Naive thymus-derived CD4-positive, alpha-beta T cell (primary cell): ENCODE measurements at places on chromosomes 12 and 14. TPM values are rescaled to one million over a fixed set of nuclear protein-coding genes. Genes with fewer than 3 reads are reported as not detected.

The KRT73 gene
- total RNA-seq, result 71.7 TPM

The CYP27B1 gene
- total RNA-seq, result 2.5 and 4.2 TPM in 2 replicates

The RND1 gene
- 1.5 TPM for total RNA-seq

The VRTN gene
- total RNA-seq, result not detected

The NUP37 gene
- total RNA-seq, result 20.7 TPM

The ACTN1 gene
- 182 TPM for total RNA-seq

DNA sequence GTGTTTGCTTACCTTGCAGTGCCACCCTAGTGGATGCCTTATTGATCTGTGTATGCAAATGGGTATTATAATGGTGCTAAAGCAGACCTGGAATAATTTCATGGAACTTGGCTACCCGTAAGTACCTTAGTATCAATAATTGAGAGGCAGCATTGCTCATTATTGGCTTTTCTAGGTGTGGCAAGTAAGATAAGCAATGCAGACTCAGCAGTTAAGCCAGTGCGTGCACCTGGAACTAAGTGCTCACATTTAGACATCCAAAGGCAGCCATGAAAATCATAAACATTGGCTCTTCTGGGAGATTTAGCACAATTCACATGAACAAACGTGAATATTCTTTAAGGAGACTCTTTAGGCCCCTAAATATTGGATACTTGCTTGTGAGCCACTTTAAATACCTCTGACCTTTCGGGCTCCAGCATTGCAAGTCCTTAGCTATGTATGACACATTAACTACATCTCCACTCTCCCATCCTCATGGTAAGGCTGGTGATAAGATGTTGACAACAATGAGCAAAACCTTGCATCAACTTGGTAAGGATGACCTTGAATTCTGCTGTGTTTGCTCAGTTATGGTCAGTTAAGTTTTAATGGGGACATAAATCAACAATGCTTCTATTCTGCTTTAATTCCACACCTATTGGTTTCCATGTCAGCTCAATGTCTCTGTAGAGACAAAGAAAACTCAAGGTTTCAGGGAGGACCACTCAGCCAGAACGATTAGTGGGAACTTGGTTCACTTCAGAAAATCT is 112.0 kb downstream of the SLC5A8 start:
- H3K4me1 ChIP-seq, result no peaks in the 10 kb centered on the region
- no peak overlapping the region for H3K27ac ChIP-seq
- H3K27me3 ChIP-seq, result no peaks in the 10 kb centered on the region
- no peaks in the 10 kb centered on the region for H3K36me3 ChIP-seq

DNA sequence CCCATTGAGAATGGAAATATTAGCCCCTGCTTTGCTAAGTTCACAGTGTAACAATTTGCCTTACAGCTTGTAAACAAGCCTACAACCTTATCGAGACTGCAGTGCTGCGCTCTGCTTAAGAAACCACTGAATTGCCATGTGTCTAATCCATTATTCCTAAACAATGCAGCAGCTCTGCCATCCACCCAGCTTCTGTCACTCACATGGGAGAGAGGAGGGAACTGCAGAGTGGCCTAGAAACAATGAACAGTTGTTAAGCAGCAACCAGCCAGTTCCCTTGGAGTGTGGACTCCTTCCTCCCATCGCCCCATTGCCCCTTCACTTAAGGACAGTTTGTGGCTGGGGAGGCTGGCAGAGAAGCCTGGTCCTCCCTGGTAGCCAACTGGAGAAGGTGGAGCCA is 42.9 kb downstream of the TESPA1 start:
- H3K27ac ChIP-seq, result no peak overlapping the region
- H3K4me3 ChIP-seq, result no peak overlapping the region
- no peak for DNase-seq
- H3K27me3 ChIP-seq, result no peaks in the 10 kb centered on the region
- H3K36me3 ChIP-seq, result peaks cover 3% of the 10 kb centered on the region

DNA sequence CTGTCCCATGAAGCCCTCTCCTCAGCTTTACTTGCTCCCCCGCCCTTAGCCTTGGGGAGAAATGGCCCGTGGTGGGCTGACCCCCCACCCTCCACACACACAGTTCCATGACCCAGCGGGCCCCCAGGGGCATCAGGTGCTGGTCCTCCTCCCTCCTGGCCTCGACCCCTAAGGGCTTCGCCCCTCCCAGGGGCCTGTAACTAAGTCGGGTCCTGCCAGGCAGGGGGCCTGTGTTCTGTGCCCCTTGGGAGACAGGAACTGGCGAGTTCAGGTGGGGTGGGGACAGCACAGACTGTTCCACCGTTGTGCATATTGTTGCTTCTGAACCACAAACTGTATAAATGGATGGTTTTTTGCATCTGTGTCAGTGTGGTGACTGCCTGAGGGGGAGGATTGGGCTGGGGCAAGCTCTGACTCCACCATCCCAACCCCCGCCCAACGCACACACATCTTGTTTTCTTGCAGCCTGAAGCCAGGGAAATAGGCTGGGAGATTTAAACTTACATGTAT is 8.8 kb downstream of the TAMALIN start:
- DNase-seq, result no peak
- no peaks in the 10 kb centered on the region for H3K36me3 ChIP-seq
- no peaks in the 10 kb centered on the region for H3K4me1 ChIP-seq
- H3K27ac ChIP-seq, result no peak overlapping the region
- no peak overlapping the region for H3K4me3 ChIP-seq

DNA sequence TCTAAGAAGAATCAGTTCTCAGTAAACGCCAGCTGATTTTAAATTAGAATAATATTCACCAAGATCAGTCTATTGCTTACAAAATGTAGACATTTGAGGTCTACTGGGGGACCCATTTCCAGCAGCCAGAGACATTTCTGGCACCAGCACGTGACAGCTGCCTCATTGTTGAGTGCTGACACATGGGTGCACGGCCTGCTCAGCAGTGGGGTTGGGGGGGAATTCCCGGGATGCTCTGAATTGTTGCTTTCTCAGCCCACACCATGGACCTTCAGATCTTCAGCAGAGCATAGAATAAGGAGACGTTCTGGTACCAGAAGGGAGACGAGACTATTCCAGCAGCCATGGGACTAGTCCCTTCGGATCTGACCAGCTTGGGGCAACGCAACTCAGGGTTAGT is 18.3 kb downstream of the PLEKHG7 start:
- H3K4me3 ChIP-seq, result no peak overlapping the region
- no peaks in the 10 kb centered on the region for H3K36me3 ChIP-seq
- DNase-seq, result no peak

- no peaks in the 10 kb centered on the region for H3K36me3 ChIP-seq
- no peaks in the 10 kb centered on the region for H3K4me1 ChIP-seq
- no peak for DNase-seq
Measured at GRCh38 chr12:105864901-105865300, 273.9 kb downstream of the NUAK1 start.

DNA sequence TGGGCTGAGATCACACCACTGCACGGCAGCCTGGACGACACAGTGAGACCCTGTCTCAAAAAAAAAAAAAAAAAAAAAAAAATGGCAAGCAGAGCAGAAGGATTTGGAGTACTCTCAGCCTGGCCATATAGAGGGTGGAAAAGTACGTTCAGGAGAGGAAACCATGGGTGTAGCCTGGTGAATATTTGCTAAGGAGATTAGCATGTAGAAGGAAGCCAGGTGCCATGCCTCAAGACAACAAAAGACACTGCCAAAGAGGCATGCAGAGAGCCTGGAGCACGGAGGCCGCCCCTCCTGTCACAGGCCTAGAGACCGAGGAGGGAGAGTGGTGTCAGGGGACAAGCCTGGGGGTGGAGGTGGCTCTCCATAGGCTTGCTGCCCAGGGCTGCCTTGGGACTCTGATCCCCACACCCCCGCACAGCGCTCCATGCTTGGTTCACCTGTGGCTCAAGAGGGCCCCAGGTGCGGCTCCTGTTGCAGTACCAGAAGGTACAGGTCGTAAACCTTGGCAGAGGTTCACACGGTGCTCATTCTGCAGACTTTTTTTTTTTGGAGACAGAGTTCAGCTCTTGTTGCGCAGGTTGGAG is 27.9 kb upstream of the DEGS2 start:
- peaks cover 3% of the 10 kb centered on the region for H3K4me1 ChIP-seq
- DNase-seq, result no peak
- no peaks in the 10 kb centered on the region for H3K27me3 ChIP-seq
- no peak overlapping the region for H3K4me3 ChIP-seq
- H3K27ac ChIP-seq, result no peak overlapping the region
- no peaks in the 10 kb centered on the region for H3K36me3 ChIP-seq

DNA sequence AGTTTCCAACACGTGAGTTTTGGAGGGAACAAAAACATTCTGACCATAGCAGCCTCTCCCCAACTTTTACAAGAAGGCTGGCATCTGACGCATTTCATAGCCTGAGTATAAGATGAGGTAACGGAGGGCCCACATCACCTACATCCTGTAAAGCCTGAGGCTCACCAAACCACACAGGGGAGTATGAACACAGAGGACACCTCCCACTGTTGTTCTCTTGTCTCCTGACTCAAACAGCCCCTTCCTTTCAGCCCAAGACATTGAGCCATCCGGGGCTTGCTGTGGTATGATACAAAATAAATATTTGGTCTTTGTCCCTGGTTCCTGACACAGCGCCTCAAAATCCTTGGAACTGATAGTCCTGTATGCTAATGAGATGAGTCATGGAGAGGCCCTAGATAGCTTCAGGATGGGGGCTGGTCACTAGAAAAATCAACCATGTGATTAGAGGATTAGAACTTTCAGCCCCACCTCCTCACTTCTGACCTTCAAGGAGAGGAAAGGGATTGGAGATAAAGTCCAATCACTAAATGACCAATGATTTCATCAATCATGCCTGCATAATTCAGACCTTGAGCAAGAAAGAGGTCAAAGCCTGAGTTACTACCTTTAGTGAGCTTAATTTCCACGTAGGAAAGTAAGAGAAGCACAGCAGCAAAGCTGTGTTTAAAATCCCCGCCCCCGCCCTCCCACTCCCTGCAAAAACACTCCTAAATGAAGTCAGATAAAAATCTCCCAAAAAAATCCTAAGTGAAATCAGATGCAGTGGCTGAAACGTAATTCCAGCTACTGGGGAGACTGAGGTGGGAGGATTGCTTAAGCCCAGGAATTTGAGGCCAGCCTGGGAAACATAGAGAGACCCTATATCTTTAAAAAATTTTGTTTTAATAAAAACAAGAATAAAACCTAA is 236.4 kb downstream of the PCNX1 start:
- peaks cover 20% of the 10 kb centered on the region for H3K4me1 ChIP-seq
- H3K4me3 ChIP-seq, result no peak overlapping the region
- H3K27me3 ChIP-seq, result no peaks in the 10 kb centered on the region
- H3K36me3 ChIP-seq, result no peaks in the 10 kb centered on the region
- DNase-seq, result peak; percentile 51
- H3K27ac ChIP-seq, result no peak overlapping the region

DNA sequence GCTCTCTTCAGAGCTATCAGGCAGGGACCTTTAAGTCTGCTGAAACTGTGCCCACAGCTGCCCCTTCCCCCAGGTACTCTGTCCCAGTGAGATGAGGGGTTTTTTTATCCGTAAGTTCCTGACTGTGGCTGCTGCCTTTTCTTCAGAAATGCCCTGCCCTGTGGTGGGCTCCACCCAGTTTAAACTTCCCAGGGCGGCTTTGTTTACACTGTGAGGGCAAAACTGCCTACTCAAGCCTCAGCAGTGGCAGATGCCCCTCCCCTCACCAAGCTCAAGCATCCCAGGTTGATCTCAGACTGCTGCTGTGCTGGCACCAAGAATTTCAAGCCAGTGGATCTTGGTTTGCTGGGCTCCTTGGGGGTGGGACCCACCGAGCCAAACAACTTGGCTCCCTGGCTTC is 46.9 kb upstream of the SLC16A7 start:
- no peak overlapping the region for H3K27ac ChIP-seq
- H3K4me1 ChIP-seq, result no peaks in the 10 kb centered on the region
- H3K27me3 ChIP-seq, result no peaks in the 10 kb centered on the region

DNA sequence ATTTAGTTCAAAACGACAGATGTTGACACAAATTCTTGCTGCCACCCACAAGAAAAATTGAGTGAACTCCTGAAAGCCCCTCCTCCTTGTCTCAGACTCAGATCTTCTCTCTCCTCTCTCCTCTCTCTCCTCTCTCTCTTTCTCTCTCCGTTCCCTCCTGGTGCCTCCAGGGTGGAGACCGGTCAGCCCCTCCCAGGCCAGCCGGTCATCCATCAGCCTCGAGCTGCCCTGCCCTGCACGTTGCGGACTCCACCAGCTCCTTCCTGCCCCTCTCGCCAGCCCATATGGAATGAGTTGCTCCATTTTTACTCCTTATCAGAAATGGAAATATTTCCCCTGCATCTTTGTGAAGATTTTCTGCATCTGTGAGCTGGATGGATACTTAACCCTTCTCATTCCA is 103.8 kb downstream of the TBX5 start:
- no peak for DNase-seq
- H3K27me3 ChIP-seq, result no peaks in the 10 kb centered on the region
- no peak overlapping the region for H3K4me3 ChIP-seq
- H3K27ac ChIP-seq, result no peak overlapping the region

GRCh38 chr12:106999446-106999845 is 12.5 kb upstream of the MTERF2 start:
- peaks cover 24% of the 10 kb centered on the region for H3K36me3 ChIP-seq
- H3K27me3 ChIP-seq, result no peaks in the 10 kb centered on the region
- no peak for DNase-seq
- no peaks in the 10 kb centered on the region for H3K4me1 ChIP-seq
- H3K4me3 ChIP-seq, result no peak overlapping the region

DNA sequence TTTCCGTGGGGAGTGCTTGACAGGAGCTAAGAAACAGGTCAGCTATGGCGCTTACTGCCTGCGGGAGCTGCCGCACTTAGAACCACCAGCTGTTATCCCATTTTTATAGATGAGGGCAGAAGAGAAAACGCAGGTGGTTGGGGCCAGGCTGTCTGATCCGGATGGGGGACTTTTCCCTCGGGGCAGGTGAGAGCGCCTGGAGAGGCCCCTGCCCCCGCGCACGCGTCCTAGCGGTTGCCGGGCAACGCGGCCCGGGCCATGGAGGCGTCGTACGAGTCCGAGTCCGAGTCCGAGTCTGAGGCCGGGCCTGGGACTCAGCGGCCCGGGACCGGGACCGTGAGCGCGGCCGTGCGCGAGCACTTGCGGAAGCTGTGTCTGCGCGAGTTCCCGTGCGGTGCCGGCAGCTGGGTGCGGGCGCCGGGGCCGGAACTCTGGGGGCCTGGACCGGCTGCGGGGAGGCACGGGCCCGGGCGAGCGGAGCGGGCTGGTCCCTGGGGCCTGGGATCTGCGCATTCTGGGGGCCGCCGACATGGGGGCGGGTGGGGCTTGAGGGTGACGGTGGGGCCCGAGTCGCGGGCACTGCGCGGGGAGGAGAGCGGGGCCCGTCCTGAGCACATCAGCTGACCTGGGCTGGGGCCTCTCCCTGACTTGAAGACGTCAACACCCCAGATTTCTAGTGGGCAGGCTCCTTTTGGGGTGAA is at the start of gene LRRC43:
LRRC43 (plus strand) TSS at position 237 of the 701 bp plus-strand sequence; CDS start at position 259, 22 bp downstream.
- H3K36me3 ChIP-seq, result no peaks in the 10 kb centered on the region
- peak; percentile 33 for DNase-seq
- peak within 1 kb of the TSS; percentile 50 for H3K4me3 ChIP-seq
- peaks cover 3% of the 10 kb centered on the region for H3K4me1 ChIP-seq
- no peaks in the 10 kb centered on the region for H3K27me3 ChIP-seq
- no peak within 1 kb of the TSS for H3K27ac ChIP-seq
